Activated naive CD4-positive, alpha-beta T cell treated with anti-CD3 and anti-CD28 coated beads for 36 hours (primary cell): ENCODE measurements at places on chromosomes 12 and 14. TPM values are rescaled to one million over a fixed set of nuclear protein-coding genes. Genes with fewer than 3 reads are reported as not detected.
A peak's percentile ranks its signal among the peaks of the same experiment; 100 is the strongest.

DNA sequence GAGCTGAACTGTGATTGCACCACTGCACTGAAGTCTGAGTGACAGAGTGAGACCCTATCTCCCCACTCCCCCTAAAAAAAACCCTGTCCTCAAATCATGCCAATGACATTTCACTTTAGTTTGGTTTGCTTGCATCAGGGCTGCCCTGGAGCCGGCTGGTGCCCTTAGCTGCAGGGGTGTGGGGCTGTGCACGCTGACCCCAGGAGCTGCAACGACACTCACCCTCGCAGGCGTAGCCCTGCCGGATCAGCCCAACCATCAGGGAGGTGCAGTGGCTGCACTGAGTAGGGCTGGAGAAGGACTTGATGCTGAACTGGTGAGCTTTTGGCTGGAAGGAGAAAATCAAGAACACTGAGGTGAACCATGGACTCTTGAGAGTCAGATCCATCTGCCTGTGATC is 29.8 kb downstream of the AMN start:
- no peaks in the 10 kb centered on the region for H3K27me3 ChIP-seq
- no peak overlapping the region for H3K27ac ChIP-seq
- no peak for DNase-seq
- peaks cover 19% of the 10 kb centered on the region for H3K4me1 ChIP-seq

GRCh38 chr14:23559010-23559925 is 3.2 kb downstream of the THTPA start:
- H3K36me3 ChIP-seq: peaks cover 27% of the 10 kb centered on the region
- peak; percentile 79 for DNase-seq
- H3K27me3 ChIP-seq: no peaks in the 10 kb centered on the region
- no peak overlapping the region for H3K4me3 ChIP-seq

GRCh38 chr12:51908876-51909592 is 1.7 kb downstream of the ACVRL1 start:
- no peaks in the 10 kb centered on the region for H3K4me1 ChIP-seq
- no peak overlapping the region for H3K4me3 ChIP-seq
- no peak for DNase-seq
- no peak overlapping the region for H3K27ac ChIP-seq

Gene GAS2L3
- total RNA-seq: 5.5 TPM

Gene GPR162
- total RNA-seq: 0.24 TPM
